Naive thymus-derived CD4-positive, alpha-beta T cell (primary cell): ENCODE measurements at places on chromosomes 1 and 21. TPM values are rescaled to one million over a fixed set of nuclear protein-coding genes. Genes with fewer than 3 reads are reported as not detected.
A peak's percentile ranks its signal among the peaks of the same experiment; 100 is the strongest.

SLC25A33 gene
- polyA plus RNA-seq, result 8.0 TPM

CD5L gene
- not detected for polyA plus RNA-seq

SPATA45 gene
- not detected for polyA plus RNA-seq

COL9A2 gene
- 0.43 TPM for polyA plus RNA-seq

FAM110D gene
- not detected for polyA plus RNA-seq

GJA9 gene
- polyA plus RNA-seq, result not detected

DYNLT4 gene
- 0.47 TPM for polyA plus RNA-seq

DNA sequence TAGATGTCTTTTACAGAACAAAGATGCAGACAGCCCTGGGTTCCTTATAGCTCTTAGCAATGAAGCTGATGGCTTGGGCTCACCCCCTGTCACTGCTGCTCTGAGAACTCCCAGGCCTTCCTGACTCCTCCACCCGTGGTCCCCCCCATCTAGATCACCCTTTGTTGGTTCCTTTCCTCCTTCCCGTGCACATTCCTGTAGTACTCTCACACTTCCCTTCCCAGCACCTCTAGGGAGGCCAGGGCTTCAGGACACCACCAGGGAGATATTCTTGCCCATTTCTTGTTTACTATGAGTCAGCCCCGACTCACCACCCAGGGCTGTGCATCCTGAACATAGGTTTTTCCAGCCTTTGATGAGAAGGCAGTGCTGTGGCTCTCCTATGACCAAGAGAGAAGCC is 14.4 kb upstream of the NOS1AP start:
- no peak for DNase-seq

GRCh38 chr1:33578557-33579448 is 106.4 kb downstream of the ZSCAN20 start:
- no peak for DNase-seq

DNA sequence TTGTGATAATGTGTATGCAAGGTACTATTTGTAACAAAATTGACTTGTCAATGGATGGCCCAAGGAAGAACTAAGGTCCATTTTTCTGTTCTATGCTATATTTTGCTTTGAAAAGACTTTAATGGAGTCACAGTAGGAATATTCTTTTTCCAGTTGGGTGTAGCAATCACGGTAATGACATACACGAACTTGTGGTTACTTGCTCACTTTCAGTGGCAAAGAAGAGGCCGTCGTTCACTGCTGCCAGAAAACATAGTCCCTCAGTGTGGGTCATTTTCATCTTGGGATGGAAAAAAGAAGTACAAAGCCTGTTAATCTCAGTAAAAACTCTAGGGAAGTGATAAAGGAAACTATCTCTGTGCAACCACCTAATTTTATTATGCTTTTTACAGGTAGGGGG is 47.8 kb upstream of the LAMC2 start:
- DNase-seq, result no peak

DNA sequence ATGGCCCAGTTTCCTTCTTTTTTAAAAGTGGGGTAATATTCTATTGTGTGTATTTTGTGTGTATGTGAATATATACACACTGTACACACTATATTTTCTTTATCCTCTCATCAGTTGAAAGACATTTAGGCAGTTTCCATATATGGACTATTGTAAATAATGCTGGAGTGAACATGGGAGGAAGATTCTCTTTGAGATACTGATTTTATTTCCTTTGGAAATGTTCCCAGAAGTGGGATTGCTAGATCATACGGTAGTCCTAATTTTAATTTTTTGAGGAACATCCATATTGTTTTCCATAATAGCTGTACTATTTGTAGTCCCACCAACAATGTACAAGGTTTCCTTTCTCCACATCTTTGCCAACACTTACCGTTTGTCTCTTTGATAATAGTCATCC is 51.0 kb downstream of the F3 start:
- DNase-seq, result no peak

- no peak for DNase-seq
Measured at GRCh38 chr1:41312991-41313645, 48.1 kb upstream of the FOXO6 start.

DNA sequence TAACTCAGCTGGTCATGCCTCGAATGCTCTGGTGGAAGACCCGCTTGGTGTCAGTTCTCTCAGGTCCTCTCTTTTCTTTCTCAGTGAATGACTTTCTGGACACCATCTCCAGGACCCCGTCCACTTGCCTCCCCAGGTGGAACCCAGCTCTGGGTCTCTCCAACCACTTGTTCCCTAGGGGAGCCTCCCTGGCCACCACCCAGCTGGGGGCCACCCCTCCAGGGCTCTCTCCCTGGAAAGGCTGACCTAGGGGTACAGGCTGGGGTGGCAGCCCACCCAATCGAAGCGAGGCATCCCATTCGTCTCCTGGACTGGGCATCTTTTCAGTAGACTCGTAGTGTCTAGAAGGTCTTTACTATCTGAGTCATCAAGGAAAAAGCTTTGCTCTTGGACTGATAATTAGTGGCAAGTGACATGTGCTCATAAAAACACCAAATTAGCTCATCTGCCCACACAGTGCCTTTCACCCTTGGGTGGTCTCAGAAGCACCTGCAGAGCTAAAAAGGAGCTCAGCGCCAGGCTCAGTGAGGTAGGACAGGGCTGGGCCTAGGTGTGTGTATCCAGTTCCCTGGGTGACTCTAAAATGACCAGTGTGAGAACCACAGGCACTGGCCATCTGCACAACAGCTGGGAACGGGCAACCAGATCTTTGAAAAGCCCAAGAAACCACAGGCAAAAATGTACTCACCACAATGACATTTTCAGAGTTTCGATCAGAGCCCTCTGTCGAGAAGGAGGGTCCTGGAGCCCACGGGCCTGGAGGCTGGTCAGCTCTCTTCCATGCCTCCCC is 2.4 kb upstream of the PDXK start:
- no peak for DNase-seq

GRCh38 chr1:53681351-53681976 is 57.5 kb downstream of the GLIS1 start:
- no peak for DNase-seq

- DNase-seq, result no peak
Measured at GRCh38 chr21:31665397-31665796, 5.9 kb downstream of the SOD1 start.

- DNase-seq, result no peak
Measured at GRCh38 chr1:119768778-119769177, at the start of gene HMGCS2. Gene HMGCS2, minus strand, starts transcription at chr1:119768905. Its CDS starts 61 bp downstream, at chr1:119768844.

DNA sequence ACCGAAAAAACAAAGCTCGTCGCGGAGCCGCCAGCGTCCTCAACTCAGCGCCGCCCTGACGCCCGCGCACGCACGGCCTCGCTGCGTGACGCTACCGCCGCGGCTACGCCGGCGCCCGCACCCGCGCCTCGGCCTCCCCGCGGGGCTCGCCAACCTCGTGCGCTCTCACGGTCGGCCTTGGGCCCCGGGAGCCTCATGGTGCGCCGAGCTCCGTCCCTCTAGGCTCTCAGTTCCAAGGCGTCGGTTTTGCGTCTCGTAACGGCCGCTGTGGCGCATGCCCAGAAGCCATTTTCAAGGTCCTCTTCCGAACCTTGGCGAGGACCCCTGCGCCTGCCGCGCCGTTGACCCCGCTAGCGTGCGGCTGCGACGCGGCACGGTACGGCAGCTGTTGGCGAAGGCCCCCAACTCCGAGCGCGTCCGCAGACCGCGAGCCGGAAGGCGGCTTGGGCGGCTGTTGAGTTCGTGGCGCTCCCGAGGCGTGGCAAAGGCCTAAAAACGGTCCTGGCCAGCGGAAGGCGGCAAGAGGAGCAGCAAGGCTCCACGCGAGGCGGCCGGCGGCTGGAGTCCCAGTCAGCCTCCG is at the start of gene HENMT1:
Gene HENMT1 (minus strand): TSS at position 64 of the 580 bp plus-strand sequence. CDS start 1,209 bp downstream, outside the sequence.
- DNase-seq, result peak; percentile 89

DNA sequence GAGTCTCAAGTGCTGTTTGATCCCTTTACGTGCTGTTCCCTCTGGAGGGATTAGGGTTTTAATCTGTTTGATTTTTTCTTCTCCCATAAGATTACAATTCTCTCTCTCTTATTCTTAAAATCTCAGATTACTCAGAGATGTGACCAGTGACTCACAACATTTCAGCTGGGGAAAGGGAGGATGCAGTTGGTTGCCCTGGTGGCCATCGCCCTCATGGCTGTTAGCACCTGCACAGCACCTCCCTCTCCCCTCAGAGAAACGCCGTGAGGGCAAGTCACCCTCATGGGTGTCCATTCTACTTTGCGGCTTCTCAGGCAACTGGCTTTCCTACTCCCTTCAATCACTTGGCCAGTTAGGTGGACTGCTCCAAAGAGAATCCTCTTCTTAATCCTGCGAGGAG is 42.4 kb upstream of the KCNA3 start:
- no peak for DNase-seq

DNA sequence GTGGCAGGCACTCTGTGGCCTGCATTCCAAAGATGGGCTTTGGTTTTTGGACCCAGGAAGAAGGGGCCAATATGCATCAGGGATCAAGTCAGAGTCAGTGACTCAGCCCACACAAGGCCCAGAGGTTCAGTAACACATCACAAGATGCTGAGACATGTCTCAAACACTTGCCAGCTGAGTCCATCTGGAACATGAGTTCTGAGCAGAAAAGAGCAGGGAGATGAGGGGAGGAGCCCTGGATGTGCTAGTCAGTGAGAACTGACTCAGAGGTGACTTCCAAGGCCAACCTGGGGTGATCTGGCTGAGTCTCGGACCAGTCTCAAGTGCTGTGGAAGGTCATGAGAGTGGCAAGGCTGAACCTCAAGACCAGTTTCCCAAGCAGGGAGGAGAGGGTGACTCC is 150.1 kb downstream of the CDC7 start:
- no peak for DNase-seq

GRCh38 chr1:65409314-65409713 is 11.2 kb upstream of the LEPR start:
- no peak for DNase-seq

- no peak for DNase-seq
Measured at GRCh38 chr1:244445320-244446181, 6.2 kb downstream of the ADSS2 start.

DNA sequence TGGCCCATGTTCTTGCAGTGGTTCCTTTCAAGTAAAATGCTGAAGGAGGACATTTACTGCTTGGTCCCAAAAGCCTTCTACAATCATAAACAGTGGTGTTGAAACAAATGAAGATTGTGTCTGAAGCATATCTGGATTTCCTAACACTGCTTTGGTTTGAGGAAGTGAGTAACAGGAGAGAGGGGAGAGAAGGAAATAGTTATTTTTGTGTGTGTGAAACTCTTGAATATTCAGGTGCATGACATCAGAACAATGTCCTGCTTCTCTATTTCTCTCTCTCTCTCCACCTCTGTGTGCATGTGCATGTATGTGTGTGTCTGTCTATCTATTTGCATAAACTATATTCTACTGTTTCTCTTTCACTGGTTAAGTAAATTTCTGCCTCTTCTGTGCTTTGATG is 61.4 kb upstream of the TNFSF18 start:
- DNase-seq, result no peak

GRCh38 chr1:174850726-174851125 is 149.0 kb upstream of the CACYBP start:
- no peak for DNase-seq

- DNase-seq, result no peak
Measured at GRCh38 chr1:1175221-1176062, 1.8 kb downstream of the TTLL10 start.

DNA sequence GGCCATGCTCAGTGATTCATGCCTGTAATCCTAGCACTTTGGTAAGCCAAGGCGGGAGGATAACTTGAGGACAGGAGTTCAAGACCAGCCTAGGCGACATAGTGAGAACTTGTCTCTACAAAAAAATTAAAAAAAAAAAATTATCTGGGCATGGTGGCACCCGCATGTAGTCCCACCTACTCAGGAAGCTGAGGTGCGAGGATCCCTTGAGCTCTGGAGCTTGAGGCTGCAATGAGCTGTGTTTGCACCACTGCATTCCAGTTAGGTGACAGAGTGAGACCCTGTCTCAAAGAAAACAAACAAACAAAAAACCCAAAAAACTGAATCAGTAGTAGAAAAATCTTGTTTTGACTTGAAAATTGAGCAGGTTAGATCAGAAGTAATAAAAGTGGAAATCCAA is 67.1 kb upstream of the IPO9 start:
- DNase-seq, result no peak

GRCh38 chr1:161492827-161493226 is 12.4 kb upstream of the FCGR2A start:
- no peak for DNase-seq

- DNase-seq, result no peak
Measured at GRCh38 chr21:18147678-18148077, 97.0 kb upstream of the CHODL start.

DNA sequence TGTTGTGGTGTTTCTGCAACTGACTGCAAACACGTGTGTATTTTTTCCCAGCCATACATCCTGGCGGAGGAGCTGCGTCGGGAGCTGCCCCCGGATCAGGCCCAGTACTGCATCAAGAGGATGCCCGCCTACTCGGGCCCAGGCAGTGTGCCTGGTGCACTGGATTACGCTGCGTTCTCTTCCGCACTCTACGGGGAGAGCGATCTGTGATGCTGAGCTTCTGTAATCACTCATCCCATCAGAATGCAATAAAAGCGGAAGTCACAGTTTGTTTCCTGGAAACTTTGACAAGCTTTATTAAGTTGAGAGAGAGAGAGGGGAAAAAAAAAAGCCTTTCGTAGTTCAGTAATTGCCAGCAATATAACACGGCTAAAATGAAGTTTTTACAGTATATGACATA is 32.7 kb upstream of the MTR start:
- DNase-seq, result no peak

- DNase-seq, result no peak
Measured at GRCh38 chr1:15195420-15196052, 42.0 kb downstream of the TMEM51 start.

DNA sequence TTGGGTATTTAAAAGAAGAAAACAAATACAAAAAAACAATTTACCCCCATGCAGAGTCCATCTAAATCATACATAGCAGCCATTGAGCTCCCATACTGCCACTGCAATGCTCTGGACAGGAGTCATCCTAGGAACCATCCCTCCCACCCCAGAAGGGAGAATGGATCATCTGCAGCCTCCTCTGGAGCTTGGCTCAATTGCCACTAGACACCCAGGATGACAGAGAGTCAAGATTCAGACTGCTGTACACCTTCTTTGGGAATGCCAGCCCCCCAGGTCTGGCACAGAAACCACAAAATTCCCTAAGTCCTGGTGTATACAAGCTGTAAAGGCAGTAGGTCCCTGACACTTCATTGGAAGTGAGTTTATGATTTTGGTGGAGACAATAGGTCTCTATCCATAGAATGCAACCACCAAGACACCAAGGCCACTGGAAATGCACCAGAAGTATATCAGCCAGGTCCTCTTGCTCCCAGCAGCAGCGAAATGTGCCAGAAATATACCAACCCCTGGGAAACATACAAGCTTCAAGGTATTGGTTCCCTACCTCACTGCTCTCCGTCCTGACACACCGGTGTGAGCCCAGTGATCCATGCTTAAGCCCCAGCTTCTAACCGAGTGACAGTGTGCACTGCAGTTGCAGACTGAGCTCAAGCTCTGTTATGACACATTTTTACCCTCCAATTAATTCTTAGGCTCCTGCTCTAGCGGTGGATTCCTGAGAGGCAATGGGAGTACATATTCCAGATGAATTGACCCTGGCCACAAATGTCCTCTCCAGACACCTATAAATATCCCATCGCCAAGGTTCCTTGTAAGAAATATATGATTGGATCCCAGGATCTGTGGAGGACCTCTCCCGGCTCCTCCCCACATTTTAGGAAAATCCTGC is 4.4 kb downstream of the TAL1 start:
- no peak for DNase-seq
